ELR (cell line): ENCODE measurements at places on chromosomes 4 and X.

DNA sequence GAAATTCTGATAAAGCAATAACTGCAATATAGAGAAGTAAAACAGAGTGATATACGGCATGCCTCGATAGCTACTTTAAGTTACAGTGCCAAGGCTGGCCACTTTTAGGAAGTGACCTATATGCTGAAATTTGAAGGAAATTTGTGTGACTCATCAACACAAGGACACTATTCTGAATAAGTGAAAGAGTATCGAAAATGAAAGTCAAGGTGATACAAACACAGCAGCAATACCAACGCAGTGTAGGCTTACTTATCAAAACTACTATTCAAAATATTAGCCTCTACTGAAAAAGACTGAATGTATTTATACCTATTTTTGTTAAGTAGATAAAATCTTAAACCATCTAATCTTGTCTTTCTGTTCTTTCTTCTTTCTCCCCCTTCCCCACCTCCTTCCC lies 459.9 kb upstream of the GNPDA2 start:
- no peak for DNase-seq

GRCh38 chrX:134849390-134849789 lies 141.4 kb upstream of the SMIM10 start:
- peak; percentile 68 for DNase-seq

- DNase-seq: no peak
These were observed 281.0 kb upstream of the UGT8 start for GRCh38 chr4:114317564-114317963.

DNA sequence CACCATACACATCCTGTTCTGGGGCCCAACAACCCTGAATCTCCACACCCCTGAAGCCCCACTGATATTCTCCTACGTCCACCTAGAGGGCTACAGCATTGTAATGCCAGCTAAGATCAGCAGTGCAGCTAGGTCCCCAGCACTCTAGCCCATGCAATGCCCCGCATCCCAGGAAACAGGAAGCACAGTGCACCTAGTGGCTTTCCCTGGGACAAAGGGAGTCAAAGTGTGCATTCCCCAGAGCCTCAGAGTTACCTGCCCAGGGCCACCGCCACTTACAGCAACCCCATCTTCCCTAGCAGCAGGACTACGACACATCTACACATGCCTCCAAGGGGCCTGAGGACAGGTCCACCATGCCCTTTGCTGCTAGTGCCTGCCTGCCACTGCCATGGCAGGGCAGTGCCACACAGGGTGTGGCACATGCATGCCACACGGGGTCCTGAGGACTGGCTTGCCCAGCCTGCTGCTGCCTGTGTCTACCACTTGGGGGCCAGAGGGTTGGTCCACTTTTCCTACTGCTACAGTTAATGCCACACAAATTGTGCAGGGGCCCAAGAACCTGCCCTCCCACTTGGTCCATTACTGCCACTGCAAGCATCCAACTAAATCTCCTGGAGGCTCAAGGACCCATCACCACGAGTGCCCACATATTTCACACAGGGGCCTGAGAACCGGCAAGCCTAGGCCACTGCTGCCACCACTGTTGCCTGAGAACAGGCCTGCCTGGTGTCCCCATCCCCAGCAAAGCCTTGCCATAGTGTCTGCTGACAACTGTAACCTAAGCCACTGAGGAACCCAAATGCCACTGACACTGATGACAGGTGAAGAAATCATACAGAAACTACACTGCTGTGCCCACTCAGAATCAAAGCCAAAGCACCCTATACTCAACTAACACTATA lies 23.7 kb downstream of the TLR6 start:
- DNase-seq: no peak

- DNase-seq: no peak
These were observed 1648.0 kb downstream of the STIM2 start for GRCh38 chr4:28508636-28509035.

GRCh38 chr4:68257719-68258118 lies 12.2 kb upstream of the TMPRSS11B start:
- no peak for DNase-seq

DNA sequence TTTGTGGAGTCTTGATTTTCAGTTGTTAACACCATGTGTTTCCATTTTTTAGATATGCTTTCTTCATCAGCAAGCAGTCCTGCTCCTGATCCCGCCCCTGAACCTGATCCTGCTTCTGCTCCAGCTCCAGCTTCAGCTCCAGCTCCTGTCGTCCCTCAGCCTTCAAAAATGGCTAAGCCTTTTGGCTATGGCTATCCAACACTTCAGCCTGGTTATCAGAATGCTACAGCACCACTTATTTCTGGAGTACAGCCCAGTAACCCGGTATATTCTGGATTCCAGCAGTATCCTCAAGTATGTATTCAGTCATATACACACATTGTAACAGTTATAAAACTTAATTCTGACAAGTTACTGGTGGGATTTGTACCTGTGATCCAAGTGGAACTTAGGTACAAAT lies 60.9 kb downstream of the SEC24B start:
- no peak for DNase-seq

DNA sequence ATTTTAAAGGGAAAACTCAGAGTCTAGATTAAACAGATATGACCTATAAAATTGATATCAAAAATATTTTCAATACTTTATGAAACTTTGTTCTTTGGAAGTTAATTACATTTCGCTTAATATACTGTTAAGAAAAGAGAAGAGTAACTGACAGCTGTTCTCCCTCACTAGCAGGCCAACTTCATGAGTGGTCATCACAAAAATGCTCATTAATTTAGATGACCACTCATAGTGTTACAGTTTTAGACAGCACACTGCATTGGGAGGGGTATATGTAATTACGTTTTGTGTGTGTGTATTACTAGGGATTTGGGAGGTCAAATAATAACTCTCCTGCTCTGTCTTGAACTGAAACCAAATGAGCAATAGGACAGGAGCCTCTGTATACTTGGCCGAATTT lies 80.2 kb upstream of the EDNRA start:
- no peak for DNase-seq
